Thyroid gland (tissue), 4 donors: ENCODE measurements at places on chromosomes 3 and 15.

DNA sequence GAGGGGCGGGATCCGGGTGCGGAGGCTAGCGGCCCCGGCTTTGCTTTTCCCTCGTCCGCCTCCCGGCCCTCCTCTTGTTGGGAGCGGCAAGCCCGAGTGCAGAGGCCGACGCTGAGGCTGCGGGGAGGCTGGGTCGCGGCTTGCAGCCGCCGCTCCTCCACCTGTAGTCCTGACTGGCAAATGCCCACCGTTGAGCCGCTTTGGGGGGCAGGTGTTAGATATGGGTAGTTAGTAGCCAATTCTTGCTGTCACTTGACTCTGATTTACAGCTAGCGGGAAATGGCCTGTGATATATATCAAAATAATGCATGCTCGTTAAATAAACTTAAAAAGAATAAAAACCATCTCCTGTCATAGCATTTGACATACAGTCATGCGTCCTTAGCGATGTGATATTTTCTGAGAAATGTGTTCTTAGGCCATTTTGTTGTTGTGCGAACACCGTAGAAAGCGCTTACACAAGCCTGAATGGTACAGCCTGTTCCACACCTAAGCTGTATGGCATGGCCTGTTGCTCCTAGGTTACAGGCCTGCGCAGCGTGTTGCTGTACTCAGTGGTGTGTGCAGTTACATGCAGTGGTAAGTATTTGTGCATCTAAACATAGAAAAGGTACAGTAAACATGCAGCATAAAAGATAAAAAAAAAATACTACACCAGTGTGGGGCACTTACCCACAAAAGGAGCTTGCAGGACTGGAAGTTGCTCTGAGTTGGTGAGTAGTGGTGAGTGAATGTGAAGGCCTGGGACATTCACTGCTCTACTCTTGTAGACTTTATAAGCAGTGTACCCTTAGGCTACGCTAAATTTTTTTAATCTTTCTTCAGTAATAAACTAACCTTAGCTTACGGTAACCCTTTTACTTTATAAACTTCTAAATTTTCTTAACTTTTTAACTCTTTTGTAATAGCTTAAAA, 873 bp downstream of the CAPN7 start:
- DNase-seq: peak; percentile 72

GRCh38 chr3:14837878-14838258, 19.1 kb downstream of the FGD5 start:
- no peak for DNase-seq

DNA sequence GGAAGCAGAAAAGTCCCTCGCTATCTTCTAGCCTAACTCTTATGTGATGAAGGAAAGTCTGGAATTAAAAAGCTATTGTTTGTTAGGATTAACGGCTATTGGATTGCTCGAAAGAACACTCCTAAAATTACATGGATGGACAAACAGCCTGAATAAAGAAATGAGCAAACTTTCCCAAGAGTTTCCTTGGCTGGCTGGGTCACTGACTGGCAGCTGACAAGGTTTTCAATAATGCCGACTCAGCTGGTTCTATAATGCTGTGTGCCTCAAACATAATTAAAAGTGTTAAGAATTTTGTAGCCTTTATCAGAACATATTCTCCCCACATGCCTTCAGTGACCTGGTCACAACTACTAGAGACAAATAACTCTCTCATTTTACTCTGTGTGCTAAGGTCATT, 142.9 kb upstream of the ADAMTS9 start:
- peak; percentile 51 for DNase-seq

GRCh38 chr3:30502051-30502741, 104.2 kb upstream of the TGFBR2 start:
- DNase-seq: no peak

- DNase-seq: peak; percentile 58
Observed at GRCh38 chr3:54374214-54374852, 252.0 kb downstream of the CACNA2D3 start.

DNA sequence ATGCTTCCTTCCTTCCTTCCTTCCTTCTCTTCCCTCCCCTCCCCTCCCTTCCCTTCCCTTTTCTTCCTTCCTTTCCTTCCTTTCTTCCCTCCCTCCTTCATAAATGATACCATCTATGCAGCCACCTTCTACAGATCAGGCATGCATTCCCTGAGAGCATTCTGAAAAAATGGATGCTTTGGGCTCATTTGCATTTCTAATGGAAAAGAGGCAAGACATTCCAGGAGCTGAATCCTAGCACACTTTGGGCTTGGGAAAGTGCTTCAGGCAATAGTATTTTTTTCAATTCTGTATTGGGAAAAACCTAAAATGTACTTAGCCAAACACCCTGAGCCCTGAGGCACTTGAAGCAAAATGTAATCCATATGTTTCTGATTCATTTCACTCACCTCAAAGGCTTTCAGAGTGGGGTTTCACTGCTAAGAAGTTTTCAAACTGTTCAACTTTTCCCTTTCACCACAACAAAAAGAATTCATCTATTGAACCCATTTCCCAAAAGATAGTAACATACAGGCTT, 220.1 kb upstream of the RORA start:
- no peak for DNase-seq

- DNase-seq: peak; percentile 84
Observed at GRCh38 chr3:143674100-143674968, 173.9 kb downstream of the SLC9A9 start.

GRCh38 chr15:83106994-83107840, at the start of gene TM6SF1:
TM6SF1 (plus strand) TSS chr15:83107645; CDS start chr15:83107681, 36 bp downstream.
- peak; percentile 70 for DNase-seq

DNA sequence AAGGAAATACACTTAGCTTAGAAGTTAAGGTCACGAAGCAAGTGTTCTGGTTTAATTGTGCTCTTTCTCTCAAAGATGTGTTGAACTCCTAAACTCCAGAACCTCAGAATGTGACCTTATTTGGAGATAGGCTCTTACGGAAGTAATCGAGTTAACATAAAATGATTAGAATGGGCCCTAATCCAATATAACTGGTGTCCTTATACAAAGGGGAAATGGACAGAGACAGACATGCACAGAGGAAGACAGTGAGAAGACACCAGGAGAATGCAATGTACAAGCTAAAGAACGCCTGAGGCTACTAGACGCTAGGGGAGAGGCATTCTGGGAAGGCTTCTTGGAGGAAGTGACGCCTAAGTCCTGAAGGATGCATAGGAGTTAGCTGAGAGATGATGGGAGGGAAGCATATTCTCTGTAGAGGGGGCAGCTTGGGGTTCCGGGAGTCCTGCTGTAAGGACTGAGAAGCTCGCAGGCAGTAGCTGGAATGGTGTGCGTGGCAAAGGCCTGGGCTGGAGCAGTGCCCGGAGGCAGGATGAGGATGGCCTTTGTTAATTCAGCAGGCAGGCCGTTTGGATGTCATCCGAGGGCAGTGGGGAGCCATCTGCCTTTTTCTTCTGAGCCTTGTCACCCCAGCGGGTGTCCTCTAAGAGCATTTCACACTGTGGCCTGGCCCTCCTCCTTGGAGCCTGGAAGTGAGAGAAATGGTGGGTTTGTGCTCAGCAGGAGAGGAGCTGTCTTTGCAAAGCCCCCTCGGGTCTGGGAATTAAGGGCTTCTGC, 513.4 kb downstream of the SHQ1 start:
- DNase-seq: no peak

GRCh38 chr3:76942101-76942500, 97.8 kb upstream of the ROBO2 start:
- DNase-seq: no peak

- DNase-seq: no peak
Observed at GRCh38 chr3:197874064-197874463, 75.9 kb upstream of the RPL35A start.

DNA sequence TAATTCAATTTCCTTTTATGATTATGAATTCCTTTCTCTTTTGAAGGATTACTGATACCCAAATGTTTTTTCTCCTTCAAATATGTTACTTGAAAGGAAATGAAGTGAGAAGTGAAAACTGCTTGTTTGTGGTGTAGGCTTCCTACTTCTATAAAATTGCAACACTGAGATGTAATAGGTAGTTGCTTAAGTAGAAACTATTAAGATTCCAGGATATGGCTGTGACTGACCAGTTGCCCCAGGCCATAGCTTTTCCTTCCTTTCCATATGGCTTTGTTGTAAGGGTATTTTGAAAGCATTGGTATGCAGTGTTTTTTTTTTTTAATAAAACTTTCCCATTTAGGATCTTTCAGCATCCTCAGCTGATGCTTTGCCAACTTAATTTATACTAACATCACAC, 28.5 kb downstream of the DNAJC13 start:
- DNase-seq: no peak

DNA sequence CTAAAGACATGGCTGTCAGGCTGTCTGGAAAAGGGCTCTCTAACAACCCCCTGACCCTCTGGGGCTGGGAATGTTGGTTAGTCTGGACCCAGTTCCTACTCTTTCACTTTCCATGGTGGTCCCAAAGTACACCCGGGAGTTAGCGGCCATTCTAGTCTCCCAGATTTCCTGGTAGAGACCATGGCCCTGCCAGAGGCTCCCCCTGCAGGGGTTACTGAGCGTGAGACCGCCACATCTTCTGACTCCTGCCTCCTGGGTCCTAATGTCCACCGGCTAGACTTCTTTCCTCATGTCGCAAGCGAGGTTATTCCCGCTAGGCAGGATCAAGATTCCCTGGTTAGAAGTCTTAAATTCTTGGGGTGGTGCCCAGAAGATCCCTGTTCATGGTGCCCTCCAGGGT, 540.0 kb upstream of the ROBO1 start:
- no peak for DNase-seq

DNA sequence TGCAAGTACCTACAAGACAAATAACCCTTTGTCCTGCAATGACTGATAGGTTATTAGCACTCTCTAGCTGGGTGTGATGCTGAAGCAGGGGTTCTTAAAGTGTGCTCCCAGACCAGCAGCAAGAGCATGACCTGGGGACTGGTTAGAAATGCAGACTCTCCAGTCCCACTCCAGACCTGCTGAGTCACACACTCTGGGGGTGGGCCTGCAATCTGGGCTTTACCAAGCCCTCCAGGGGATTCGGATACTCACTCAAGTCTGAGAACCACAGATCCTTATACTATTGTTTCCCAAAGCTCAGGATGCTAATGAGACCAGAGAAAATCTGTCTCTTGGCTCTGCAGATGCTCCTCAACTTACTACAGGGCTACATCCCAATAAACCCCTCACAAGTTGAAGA, 142.1 kb upstream of the RAD18 start:
- DNase-seq: no peak

DNA sequence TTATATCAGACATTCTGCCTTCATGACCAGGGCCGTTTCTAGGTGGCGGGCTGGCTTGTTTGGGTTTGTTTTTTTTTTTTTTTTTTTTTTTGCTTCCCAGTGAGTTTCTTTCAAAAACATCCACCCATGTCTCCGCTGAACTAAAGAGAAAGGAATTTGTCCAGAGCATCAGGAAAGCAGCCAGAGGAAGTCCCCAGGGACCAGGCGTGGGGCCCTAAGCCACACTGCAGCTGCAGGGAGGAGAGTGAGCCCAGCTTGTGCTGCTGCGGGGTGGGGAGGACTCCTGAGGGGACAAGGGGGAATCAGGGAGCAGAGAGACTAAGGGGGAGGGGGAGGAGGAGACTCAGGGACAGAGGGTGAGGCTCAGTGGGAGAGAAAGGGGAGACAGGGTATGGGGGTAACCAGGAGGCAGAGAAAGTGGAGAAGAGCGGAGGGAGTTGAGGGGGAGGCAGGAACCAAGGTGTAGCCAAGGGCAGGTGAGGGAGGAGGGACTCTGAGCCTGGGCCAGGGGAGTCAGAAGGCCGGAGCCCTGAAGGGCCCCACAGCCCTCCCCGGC, 49.5 kb downstream of the CYP11A1 start:
- DNase-seq: peak; percentile 14

- no peak for DNase-seq
Observed at GRCh38 chr15:100186960-100187359, 154.8 kb downstream of the ADAMTS17 start.

DNA sequence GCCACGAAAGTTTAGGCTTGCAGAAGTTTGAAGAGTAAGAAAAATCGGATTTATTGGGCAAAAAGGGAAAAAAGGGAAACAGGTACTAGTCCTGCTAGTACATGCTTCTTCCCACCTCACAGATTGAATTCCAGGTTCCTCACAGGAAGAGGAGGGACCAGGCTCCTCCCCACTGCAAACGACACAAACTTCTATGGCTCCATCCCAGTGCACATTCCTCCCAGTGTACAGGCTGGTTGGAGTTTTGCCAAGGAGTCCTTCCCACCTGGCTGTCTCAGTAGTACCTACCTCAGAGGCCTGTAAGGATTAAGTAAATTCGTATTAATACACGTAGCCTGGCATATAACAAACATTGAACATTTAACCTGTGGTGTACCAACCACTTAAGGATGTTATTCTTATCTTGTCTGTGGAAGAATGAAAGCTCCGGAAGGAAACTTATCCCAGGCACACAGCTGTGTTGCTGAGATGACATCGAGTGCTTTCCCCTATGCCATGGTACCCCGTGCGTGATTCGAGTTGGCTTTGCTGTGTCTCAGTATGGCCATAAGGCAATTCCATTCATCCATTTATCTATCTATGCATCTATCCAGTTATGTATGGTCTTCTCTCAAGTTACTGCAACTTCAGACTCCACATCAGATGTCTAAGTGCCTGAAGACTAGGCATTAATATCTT, 294.3 kb downstream of the LRTM1 start:
- DNase-seq: peak; percentile 66

- DNase-seq: no peak
Observed at GRCh38 chr15:68987676-68988075, 26.8 kb upstream of the NOX5 start.

DNA sequence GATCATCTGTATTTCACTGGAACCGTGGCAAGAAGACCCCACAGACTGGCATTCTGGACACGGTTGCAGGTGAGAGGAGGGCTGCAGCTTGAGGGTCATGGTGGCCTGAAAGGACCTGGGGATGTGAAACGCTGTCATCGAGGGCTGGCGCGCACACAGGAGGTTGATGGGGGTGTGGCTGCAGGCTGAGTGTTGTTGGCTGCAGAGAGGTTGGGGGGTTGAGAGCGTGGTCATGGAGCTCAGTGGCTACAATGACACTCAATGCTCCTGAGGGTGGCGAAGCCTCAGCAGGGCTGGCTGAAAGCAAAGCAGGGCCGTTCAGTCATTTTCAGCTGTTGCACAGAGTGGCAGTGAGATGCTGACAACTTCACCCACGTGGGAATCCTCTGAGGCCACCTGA, 21.0 kb downstream of the CPN2 start:
- peak; percentile 78 for DNase-seq

- DNase-seq: no peak
Observed at GRCh38 chr3:46076606-46077005, 49.3 kb upstream of the XCR1 start.

- DNase-seq: peak; percentile 27
Observed at GRCh38 chr15:51775967-51776816, 24.8 kb downstream of the TMOD2 start.

DNA sequence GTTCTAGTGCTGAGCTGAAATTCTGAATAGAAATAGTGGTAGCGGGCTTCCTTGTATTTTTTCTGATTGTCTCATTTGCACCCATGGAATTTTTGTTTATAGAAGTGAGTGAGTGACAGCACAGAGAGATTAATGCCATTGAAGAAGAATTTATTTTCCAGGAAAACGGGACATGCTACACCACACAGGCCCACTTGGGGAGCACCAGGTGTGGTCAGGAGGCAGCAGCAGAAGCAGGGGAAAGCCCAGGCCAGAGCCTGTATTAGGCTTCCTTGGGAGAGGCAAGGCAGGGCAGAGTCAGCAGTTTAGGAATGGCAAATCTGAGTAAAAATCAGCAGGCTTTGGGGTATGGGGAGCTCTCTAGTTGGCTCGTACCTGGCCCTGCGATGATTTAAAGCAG, 88.4 kb upstream of the ATP11B start:
- no peak for DNase-seq

- DNase-seq: no peak
Observed at GRCh38 chr15:88269356-88270062, 13.0 kb upstream of the NTRK3 start.

- DNase-seq: no peak
Observed at GRCh38 chr3:156957715-156958114, 131.6 kb downstream of the LEKR1 start.

- DNase-seq: no peak
Observed at GRCh38 chr3:29764041-29764440, 483.2 kb downstream of the RBMS3 start.
